ENCODE measurements at places on chromosomes 4 and X. TPM values are rescaled to one million over a fixed set of nuclear protein-coding genes. Genes with fewer than 3 reads are reported as not detected.

GRCh38 chr4:129545599-129546278 lies 449.8 kb downstream of the C4orf33 start:
- H3K4me3 ChIP-seq, result no peak overlapping the region
- H3K36me3 ChIP-seq, result no peaks in the 10 kb centered on the region
- peak; percentile 18 for DNase-seq
- no peak overlapping the region for H3K27ac ChIP-seq
- H3K4me1 ChIP-seq, result no peaks in the 10 kb centered on the region

- no peaks in the 10 kb centered on the region for H3K27me3 ChIP-seq
- H3K36me3 ChIP-seq, result no peaks in the 10 kb centered on the region
- H3K4me1 ChIP-seq, result no peaks in the 10 kb centered on the region
- DNase-seq, result no peak
- no peak overlapping the region for H3K27ac ChIP-seq
- H3K4me3 ChIP-seq, result no peak overlapping the region
Measured at GRCh38 chr4:37561803-37562207, 124.4 kb downstream of the RELL1 start.

DNA sequence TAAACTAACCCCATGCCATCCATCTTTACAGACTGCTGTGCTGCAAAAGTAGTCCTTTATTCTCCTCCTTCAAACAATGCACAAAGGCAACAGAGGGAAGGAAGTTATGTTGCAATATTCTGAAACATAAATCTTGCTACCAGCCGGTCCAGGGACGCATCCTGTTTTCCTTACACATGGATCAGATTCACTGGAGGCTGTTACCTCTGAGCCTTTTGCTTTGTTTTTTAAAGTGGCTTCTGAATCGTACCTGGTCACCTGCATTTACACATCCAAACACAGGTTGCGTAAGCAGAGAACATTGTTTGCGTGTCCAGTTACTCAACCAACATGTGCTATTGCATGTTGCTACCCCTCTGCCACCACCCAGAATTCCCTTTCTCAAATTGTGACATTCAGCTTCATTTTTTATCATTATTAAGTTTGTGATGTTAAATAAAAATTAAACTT lies 8.8 kb downstream of the PPARGC1A start:
- no peaks in the 10 kb centered on the region for H3K36me3 ChIP-seq
- no peaks in the 10 kb centered on the region for H3K27me3 ChIP-seq
- DNase-seq, result peak; percentile 53
- H3K4me3 ChIP-seq, result no peak overlapping the region
- no peak overlapping the region for H3K27ac ChIP-seq

GRCh38 chrX:39665830-39666518 lies 431.8 kb downstream of the BCOR start:
- no peak overlapping the region for H3K27ac ChIP-seq
- no peak overlapping the region for H3K4me3 ChIP-seq
- H3K36me3 ChIP-seq, result no peaks in the 10 kb centered on the region
- no peak for DNase-seq
- no peaks in the 10 kb centered on the region for H3K4me1 ChIP-seq
- H3K27me3 ChIP-seq, result no peaks in the 10 kb centered on the region

GRCh38 chr4:154030746-154031145 lies 241.9 kb upstream of the SFRP2 start:
- DNase-seq, result no peak
- no peaks in the 10 kb centered on the region for H3K4me1 ChIP-seq
- no peaks in the 10 kb centered on the region for H3K36me3 ChIP-seq
- no peak overlapping the region for H3K27ac ChIP-seq
- no peak overlapping the region for H3K4me3 ChIP-seq

The RAB41 gene
- total RNA-seq, result 3.7 TPM

Measured in testis (tissue), 5 donors.